DMS79 treated with DMSO at 0.1 percent for 48 hours (cell line): ENCODE measurements at places on chromosomes 5 and 9.

- no peak for DNase-seq
These were observed 19.2 kb upstream of the EXOC3 start for GRCh38 chr5:423626-424261.

GRCh38 chr9:123072407-123072995 is 39.0 kb downstream of the GPR21 start:
- DNase-seq: no peak

DNA sequence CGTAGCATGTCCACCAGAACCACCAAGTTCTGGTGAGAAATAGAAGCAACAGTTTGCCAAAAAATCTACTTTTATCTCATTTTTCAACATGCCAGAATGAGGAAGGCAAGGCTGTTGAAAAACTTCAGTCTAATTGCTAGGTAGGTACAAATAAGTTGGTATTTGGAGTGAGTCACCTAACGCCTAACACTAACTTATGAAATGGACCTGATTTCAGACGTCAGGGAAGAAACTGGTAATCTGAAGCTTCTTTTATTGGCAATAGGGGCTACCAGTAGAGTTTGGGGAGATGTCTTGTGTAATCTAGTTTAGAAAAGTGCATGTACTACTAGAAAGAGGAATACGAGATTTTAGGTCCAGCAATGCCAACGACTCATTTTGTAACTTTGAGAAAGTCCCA is 4.4 kb upstream of the PDE6A start:
- DNase-seq: no peak

- no peak for DNase-seq
These were observed 683 bp downstream of the CLPTM1L start for GRCh38 chr5:1343931-1344901.

DNA sequence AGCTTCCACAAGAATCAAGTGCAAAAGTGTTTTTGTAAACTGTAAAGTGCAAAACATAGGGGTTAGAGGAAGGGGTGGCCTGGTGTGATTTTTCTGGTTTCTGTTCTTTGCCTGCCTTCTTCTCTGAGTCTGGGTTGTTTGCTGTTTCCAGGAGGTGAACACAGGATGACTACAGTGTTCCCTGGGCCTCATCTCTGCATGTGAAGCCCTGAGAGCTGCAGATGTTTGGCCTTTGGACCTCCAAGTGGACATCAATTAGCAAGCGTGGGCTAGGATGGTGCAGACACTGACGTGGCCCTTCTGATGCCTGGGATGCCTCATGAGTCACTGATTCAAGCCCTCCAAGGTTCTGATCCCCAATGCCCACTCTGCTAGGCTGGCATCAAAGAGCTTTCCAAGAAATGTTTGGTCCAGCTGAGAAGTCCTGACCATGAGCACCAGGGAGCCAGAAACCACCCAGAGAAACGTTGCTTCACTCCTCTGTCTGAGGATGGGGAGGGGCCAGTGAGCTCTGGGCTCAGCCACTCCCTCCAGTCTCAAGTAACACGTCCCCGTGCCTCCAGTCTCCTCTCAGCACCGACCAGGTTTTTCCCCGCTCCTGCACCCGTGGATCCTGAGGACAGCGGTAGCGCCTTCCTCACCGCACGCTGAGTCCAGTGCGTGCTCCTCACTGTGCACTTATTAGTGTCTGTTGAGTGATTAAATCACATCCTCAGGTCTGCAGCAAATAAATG is 7.6 kb downstream of the IL9 start:
- no peak for DNase-seq

DNA sequence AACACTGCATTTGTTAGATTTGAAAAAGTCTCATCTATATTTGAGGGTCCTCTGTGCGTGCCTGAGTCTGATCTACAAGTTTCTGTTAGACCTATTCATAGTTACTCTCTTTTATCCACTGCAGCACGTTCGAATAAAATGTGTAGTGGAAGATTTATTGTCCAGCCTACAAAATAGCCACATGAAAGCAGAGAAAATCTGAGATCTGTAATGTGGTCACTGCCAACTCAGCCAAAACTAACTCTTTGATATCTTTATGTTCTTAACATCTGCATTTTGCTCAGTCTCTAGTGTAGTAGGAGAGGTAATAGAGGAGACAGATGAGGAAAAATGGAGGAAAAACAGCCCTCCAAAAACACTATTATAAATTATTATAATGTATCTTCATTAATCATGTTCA is 354.0 kb downstream of the NPR3 start:
- DNase-seq: no peak

GRCh38 chr5:79689541-79690466 is at the start of gene CMYA5:
TSS of gene CMYA5 (plus strand) at chr5:79689836. CDS start at chr5:79689908, 72 bp downstream.
- no peak for DNase-seq
